ENCODE measurements at places on chromosomes 5 and 9.

DNA sequence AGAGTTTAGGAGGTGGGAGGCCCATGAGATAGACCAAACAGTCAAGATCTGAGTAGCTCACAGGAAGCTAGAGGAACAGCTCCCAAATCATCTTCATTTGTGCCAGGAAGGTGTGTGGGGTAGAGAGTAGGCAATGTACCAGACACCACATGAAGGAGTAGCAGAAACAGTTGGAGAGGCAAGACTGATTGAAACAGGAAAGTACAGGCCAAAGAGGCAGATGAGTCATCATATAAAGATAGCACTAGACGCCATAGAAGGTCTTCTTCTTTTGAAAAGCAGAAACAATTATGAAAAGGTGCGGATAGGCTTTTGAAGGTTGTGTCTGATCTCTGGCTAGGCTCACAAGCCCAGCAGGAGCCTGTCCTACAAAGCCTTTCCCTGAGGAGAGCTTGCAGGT, 62.7 kb upstream of the PALM2AKAP2 start:
- DNase-seq: no peak

DNA sequence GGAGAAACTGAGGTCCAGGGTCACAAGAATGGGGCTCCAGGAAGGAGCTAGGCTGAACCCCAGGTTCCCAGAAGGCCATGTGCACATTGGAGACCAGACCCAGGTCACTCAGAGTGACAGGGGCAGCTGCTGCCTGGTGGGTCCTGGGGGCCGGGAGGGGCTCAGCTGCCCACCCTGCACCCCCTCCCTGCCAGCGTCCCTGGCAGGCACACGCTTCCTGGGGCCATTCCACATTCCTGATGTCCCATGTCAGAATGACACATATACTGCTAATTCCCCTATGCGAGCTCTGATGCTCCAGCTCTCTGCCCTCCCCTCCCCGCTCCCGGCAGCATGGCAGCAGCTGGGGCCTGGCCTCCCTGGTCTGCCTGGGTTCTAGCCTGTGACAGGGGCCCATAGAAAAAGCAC, 14.0 kb downstream of the FGFR4 start:
- DNase-seq: no peak

DNA sequence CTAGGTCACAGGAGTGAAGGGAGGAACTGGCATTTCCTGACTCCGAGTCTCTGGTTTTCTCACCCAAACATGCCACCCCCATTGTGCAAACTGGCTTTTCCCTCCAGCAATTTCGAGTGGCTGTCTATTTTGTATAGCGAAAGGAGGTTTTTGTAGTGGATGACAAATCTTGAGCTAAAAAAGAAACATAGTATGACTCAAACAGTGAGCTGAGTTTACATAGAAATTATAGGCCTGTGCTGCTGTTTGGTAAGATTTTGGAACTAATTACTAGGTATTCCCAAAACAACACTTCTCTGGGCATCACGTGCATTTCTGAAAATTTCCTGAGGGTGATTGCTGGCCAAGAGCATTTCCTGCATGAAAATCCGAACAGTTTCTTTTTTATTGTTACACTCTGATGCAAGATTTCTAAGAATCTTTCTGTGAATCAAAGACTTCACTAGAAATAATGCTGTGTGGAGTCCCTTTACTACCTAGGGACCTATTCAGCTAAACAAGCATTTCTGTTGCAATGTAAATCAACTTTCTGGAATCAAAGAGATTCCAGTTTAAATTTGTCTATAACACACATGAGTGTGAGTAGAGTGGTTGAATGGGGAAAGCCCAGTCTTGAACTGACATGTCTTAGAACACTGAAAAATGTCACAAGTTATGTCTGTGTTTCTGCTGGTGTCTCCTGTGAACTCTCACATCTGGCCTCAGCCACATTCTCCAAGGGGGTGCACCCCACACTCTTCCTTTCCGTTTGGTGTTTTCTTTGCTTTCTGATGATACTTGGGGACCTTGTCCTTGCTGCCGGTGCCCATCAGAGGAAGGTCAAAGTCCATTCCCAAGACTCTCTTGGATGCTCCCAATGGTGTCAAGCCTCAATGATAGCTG, 33.3 kb upstream of the DAPK1 start:
- DNase-seq: no peak

- peak; percentile 6 for DNase-seq
Measured at GRCh38 chr5:68884883-68885282, 208.9 kb upstream of the SLC30A5 start.

DNA sequence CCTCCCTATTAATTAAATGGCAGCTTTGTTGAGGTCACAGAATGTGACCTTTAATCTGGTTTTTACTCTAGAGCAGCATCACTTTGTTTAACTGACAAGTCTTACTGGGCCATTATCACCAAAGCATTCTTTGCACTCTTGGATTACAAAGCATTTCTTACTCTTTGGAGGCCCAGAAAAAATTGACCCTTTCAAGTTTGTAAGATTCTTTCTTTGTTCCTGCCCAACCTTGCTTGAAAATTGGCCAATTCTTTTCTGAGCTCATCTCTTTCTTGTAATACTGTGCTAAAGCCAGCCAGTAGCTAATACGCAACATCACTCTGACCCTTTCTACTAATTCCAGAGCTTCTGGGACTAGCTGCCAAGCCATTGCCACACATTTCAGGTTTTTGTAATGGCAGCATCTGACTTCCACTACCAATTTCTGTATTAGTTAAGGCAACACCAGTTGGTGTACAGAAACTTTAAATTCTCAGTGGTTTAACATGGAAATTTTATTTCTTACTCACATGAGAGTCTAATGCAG, 131.6 kb downstream of the PRDM6 start:
- no peak for DNase-seq

- no peak for DNase-seq
Measured at GRCh38 chr9:121598167-121598964, 53.1 kb upstream of the DAB2IP start.

GRCh38 chr5:176350416-176350815, 11.1 kb downstream of the KIAA1191 start:
- DNase-seq: no peak

- DNase-seq: no peak
Measured at GRCh38 chr9:90880066-90880465, 78.4 kb downstream of the SYK start.
